Left ventricle myocardium superior (tissue), 1 donor: ENCODE measurements at places on chromosomes 4 and X. TPM values are rescaled to one million over a fixed set of nuclear protein-coding genes. Genes with fewer than 3 reads are reported as not detected.

GRCh38 chr4:86294883-86295282 lies 65.0 kb downstream of the MAPK10 start:
- DNase-seq: no peak

GRCh38 chr4:6369924-6370645 lies 100.4 kb downstream of the WFS1 start:
- DNase-seq: no peak

DAPP1 gene
- 0.42 TPM for total RNA-seq

TCEAL6 gene
- not detected for total RNA-seq
